ENCODE measurements at places on chromosomes 13 and 19.

- no peak for DNase-seq
Observed at GRCh38 chr19:47595944-47596343, 13.0 kb upstream of the BICRA start.

DNA sequence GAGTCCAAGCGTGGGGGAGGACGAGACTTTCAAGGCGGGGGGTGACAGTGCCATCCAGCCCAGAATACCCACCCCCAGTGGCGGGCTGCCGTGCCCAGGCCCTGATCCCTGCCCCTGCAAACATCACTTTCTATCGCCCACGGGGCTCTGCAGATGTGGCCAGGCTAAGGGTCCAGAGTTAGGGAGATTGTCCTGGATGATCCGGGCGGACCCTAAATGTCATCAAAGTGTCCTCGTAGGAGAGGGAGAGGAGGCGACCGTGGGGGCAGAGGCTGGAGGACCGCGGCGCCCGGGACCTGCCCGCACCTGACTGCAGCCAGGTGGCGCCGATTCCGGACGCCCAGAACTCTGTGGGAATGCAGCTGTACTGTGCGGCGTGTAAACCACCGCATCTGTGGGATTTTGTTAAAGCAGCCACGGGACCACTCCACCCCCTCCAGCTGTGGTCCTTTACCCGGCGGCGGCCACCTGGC is 32.4 kb downstream of the GJA3 start:
- DNase-seq: no peak

DNA sequence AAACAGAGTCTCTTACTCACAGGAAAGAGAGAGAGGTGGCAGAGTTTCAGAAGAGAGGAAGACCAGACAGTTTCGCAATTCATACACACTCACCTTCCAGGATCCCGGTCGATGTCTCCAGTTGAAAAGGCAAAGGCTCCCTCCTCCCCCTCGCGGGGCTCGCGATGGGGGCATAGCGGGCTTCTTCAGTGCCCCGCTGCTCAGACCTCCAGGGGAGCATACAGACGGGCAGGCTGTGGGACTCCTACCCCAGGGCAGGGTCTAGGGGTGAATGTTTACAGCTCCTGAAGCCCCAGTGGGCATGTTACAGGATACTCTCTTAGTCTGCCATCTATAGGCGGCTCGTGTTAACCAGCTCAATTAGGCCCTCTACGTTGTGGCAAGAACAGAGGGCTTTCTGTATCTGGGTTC is 139.2 kb downstream of the SLITRK5 start:
- DNase-seq: no peak

DNA sequence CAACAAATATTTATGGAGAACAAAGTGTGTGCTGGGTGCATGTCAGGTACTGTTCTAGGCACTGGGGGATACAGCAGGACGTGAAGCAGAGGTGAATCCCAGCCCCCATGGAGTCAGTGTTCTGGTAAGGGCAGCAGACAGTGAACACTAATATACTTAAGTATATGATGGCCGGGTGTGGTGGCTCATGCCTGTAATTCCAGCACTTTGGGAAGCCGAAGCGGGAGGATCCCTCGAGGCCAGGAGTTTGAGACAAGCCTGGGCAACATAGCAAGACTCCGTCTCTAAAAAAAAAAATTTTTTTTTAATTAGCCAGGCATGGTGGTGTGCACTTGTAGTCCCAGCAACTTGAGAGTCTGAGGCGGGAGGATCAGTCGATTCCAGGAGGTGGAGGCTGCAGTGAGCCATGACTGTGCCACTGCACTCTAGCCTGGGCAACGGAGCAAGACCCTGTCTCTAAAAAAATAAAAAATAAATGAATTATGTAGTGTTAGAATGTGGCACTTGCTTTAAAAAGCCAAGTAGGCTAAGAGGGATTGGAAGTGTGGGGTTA is 22.6 kb downstream of the CHST8 start:
- no peak for DNase-seq
